ENCODE measurements at places on chromosomes 6 and 20.

- peak; percentile 25 for DNase-seq
Observed at GRCh38 chr6:25309886-25310285, 30.7 kb downstream of the CARMIL1 start.

GRCh38 chr6:113495521-113495920 is 361.6 kb upstream of the MARCKS start:
- peak; percentile 69 for DNase-seq

DNA sequence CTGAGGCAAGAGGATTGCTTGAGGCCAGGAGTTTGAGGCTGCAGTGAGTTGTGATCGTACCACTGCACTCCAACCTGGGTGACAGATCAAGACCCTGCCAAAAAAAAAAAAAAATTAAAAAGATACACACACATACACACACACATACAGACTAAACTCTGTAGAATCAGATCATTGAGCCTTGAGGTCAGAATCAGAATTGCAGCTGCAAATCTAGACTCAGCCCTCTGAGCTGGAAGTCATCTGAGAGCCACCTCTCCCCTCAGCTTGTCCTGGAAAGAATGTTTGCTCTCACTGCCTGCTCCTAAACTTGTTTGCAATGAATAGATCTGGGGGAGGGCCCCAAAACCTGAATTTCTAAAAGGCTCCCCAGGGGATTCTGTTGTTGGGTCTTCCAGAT is 41.4 kb upstream of the ANGPT4 start:
- no peak for DNase-seq

DNA sequence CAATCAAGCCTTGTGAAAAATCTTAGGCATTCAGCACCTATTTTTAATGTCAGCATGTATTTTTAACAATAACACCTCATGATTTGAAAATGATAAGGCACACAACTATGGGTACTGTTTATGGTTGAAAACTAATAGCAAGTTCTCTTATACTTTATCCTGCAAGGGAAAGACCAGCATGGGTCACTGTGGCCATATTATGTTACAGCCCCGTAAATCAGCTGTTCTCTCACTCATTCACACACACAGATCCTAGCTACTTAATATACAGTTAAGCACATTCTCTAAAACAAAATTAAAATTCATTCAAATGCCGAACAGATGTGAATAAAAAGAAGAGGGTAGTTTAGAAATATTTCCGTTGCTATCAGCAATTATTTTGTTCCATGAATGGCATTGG is 224.4 kb downstream of the OGFRL1 start:
- no peak for DNase-seq

GRCh38 chr20:55478724-55479450 is 526.4 kb downstream of the CBLN4 start:
- no peak for DNase-seq

DNA sequence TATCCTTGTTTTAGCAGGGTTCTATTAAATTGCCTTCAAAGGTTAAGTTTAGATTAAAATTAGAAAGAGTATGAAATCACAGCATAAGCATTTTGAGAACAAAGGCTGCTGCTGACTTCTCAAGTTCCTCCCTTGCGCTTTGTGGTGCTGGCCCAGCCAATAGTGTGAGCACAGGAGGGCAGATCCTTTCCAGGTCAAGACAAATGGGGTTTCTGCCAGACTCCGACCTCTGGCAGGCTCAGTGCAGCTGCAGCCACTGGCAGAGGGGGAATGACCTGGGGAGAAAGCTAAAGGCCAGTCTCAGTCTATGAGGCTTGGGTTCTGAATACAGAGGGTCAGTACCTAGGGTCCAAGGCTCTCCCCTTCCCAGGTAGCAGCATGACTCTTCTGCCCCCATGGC is 27.0 kb downstream of the CLIC5 start:
- DNase-seq: no peak

DNA sequence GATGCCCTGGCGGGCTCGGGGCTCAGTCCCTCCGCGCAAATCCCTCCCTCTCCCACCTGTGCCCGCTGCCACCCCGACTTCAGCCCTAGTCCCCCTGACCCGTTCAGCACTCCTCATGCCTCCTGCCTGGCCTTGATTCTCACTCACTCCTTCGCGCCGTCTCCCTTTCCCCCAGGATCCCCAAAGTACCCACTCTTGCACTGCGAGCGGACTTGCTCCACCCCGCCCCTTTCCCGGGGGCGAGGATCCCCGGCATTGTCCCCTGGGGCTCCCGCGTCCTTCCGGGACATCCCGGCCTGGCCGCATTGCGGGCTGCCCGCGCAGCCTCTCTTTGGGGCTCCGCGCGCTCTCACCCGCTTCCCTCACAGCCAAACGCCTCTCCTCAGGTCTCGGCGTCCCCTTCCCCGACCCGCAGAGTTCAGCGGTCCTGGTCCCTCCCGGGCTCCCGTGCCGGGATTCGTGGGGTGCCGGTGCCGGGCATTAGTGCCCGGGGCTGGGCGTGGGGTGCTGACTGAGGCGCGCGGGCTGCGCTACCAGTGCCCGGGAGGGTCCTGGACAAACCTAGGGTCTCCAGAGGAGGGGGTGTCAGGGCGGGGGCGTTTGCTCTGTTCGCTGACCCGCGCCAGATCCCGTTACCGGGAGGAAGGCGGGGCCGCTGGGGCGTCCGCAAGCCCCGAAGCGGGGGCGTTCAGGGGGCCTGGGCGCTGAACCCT is 45.5 kb upstream of the SUPT3H start:
- no peak for DNase-seq

GRCh38 chr20:37943501-37944455 is 40.9 kb downstream of the VSTM2L start:
- DNase-seq: no peak

DNA sequence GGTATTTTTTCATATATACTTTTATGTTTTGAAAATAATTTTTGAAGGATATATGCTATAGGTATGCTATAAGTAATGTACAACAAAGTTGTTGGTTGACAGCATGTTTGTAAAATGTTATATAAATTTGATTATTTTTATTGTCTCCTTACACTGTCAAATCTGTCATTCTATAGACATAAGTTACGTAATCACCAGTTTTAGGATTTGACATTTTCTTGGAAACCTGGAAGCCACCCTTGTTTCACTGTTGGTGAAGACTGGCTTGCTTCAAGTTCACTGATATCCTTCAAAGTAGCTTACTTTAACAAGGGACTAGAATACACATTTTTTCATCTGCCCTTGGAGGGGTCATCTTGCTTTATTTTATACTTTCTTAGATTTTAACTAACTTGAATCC is 1288.6 kb upstream of the EYS start:
- no peak for DNase-seq

GRCh38 chr6:16677458-16677857 is 83.8 kb downstream of the ATXN1 start:
- no peak for DNase-seq

DNA sequence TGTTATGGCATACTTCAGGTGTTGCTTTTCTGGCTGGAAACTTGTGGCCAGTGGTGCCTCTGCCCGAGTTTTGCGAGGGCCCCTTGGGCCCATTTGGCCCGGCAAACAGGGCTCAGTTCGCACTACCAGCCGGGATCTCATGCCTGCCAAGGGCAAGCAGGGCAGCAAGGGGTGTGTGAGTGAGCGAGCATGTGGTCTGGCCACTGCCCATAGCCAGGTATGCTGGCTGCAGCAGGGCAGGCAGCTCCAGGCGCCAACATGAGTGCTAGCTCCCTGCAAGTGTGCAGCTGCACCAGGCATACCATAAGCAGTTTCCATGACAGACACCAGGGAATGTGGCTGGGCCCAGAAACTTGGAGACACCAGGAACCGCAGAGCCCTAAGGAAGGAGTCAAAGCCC is 389.5 kb downstream of the NKAIN2 start:
- no peak for DNase-seq

DNA sequence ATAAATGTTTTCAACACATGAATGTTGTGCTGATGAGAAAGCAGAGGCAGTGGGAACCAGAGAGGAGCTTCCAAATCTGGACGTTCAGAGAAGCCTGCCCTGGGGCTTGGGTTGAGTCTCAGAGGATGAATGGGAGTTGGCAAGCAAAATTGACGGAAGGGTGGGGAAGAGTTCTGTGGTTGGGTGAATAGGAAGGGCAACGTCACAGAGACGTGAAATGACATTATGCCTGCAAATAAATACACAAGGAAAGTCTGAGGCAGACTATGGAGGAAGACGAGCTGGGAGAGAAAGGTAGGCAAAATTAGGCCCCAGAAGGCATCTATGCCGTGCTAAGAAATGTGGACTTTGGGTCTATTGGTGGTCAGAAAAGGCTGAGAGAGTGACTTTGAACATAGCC is 25.2 kb upstream of the SGK1 start:
- DNase-seq: peak; percentile 25

- no peak for DNase-seq
Observed at GRCh38 chr6:158715330-158716311, 65.8 kb downstream of the SYTL3 start.

- no peak for DNase-seq
Observed at GRCh38 chr6:1525364-1526038, 84.2 kb upstream of the FOXC1 start.

DNA sequence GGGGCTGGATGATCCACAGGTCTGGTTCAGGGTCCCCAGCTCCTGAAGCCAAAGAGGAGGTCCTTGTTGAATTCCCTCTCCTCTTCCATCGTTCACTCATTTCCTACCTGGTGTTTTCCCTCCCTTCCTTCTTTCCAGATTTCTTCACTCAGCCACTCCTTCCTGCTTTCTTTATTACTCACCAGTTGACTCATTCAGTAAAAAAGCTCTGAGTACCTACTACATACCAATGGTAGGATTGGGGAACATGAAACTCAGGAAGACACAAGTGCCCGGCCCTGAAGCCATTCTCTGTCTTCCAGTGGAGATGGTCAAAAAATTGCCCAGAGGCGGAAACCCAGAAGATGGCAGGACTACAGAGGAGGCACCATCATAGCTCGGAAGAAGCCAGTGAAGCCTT is 11.9 kb upstream of the NSFL1C start:
- DNase-seq: peak; percentile 55

- peak; percentile 61 for DNase-seq
Observed at GRCh38 chr6:137968901-137969300, 101.8 kb downstream of the TNFAIP3 start.

- DNase-seq: no peak
Observed at GRCh38 chr6:31031095-31031494, 20.8 kb downstream of the MUC22 start.

DNA sequence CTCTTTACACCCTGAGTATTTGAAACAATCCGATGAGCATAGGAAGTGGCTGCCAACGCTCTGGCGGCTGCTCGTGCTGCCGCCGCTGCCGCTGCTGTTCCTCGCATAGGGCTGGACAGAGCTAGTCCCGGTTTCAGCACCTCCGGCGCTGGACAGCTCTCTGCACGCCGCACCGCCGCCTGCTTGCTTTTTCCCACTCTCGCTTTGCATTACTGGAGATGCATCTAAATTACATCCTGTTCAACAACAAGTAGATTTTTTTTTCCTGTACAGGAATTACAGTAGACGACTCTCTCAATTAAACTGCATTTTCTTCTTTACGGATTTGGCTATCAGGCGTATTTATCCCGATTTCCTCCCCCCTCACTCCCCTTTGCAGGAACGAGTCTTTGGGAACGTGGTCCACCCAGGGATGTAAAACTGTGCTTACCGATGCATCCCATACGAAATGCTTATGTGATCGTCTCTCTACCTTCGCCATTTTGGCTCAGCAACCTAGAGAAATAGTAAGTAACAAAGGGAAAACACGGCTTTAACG is 563.8 kb downstream of the LMBRD1 start:
- peak; percentile 55 for DNase-seq

GRCh38 chr20:59392736-59393135 is 92.3 kb downstream of the EDN3 start:
- no peak for DNase-seq

GRCh38 chr6:136326038-136326553 is 36.5 kb upstream of the BCLAF1 start:
- no peak for DNase-seq

- DNase-seq: no peak
Observed at GRCh38 chr6:168605964-168606363, 165.0 kb downstream of the SMOC2 start.

- no peak for DNase-seq
Observed at GRCh38 chr20:15675061-15675514, 898.2 kb downstream of the KIF16B start.

GRCh38 chr20:53786445-53787267 is 193.0 kb upstream of the ZNF217 start:
- no peak for DNase-seq

DNA sequence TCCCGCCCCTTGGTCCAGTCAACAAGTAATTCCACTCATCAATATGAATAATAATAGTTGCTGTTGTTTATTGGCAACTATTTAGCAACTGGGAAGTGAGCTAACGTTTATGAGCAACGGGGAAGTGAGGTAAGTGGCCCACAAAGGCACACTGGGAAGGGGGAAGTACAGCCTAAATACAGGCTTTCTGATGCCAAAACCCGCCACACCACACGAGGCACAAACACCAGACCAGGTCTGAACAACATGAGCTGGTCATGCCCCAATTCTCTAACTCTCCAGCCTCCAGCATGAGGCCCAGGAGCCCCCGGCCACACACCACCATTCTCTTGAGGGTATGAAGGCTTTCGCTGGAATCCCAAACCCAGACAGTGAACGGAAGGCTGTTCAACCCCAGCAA is 50.8 kb downstream of the PREX1 start:
- no peak for DNase-seq

- DNase-seq: no peak
Observed at GRCh38 chr6:152398993-152399392, 238.2 kb downstream of the SYNE1 start.

GRCh38 chr6:10695086-10695657 is 400 bp downstream of the PAK1IP1 start:
- DNase-seq: no peak

DNA sequence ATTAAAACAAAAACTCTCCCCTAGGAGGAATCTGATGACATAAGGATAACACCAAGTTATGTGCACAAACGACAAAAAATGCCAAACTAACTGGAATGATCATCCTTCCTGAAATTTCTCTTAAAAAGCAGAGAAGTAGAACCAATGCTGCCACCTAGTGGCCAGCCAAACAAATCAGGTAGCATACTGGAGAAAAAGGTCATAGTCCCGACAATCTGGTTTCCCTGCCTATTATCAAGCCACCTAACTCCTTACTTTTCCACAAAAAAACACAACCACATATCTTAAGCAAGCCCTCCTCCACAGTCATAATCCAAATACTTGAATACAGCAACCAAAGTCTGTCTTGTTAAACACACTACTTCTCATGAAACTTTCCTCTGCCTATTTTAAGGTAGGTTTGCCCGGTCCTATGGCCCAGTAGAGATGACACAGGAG is 5.3 kb downstream of the OARD1 start:
- peak; percentile 91 for DNase-seq

- no peak for DNase-seq
Observed at GRCh38 chr6:3603340-3604130, 146.7 kb upstream of the SLC22A23 start.

DNA sequence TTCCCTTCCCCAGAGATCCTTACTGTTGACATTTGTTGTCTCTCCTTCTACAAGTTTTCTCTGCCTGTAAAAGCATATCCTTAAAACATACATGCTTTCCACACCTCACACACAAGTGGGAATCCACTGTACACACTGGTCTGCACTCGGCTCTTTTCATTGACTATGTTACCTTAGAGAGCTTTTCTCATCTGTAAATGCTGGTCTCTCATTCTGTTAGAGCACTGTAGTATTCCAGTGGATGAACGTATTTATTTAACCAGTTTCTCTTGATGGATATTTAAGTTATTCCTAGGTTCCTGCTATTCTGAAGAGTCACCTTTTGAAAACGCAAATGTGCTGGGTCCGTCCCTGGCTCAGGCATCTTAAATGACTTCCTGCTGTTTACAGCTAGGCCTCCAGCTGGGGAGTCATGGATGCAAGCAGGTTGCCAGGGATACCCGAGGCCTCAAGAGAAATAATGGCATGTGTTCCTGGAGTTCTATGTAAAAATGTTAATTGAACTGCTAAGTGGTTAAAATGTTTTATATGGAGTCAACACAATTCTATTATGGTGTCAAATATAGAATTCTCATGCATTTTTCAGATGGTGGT is 61.1 kb upstream of the TGM3 start:
- DNase-seq: no peak

Data from fibroblast of the aortic adventitia (primary cell).